ENCODE measurements at places on chromosomes 1 and 21.
A peak's percentile ranks its signal among the peaks of the same experiment; 100 is the strongest.

- no peak for DNase-seq
Measured at GRCh38 chr1:107936498-107937481, 28.2 kb downstream of the VAV3 start.

- DNase-seq = no peak
Measured at GRCh38 chr21:44793592-44794374, 7.8 kb downstream of the UBE2G2 start.

DNA sequence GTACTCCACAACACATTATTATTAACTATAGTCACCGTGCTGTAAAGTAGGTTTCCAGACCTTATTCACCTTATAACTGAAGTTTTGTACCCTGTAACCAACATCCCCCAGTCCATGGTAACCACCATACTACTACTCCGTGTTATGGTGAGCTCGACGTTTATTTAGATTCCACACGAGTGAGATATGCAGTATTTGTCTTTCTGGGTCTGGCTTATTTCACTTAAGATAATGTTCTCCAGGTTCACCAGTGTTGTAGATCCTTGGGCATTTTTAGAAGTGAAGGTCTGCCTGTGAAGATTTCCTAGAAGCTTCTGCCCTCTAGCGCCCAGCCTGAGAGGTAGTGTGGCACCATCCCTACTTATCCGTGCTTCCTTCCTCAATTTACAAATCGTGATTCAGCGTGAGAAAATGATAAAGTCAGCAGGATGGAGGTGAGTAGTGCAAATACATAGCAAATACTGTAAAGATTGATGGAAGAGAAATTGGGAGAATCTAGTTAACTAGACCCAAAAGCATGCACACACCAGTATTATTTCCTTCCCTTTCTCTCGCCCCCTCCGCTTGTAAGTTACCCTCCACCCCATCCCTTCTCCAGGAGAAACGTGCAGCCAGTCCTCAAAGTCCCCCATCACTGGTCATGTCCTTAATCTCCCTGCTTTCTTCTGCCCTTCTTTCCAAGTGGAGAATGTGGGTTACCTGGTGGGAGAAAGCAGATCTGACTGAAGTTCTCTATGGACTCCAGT, 36.0 kb upstream of the DISC1 start:
- no peak for DNase-seq

DNA sequence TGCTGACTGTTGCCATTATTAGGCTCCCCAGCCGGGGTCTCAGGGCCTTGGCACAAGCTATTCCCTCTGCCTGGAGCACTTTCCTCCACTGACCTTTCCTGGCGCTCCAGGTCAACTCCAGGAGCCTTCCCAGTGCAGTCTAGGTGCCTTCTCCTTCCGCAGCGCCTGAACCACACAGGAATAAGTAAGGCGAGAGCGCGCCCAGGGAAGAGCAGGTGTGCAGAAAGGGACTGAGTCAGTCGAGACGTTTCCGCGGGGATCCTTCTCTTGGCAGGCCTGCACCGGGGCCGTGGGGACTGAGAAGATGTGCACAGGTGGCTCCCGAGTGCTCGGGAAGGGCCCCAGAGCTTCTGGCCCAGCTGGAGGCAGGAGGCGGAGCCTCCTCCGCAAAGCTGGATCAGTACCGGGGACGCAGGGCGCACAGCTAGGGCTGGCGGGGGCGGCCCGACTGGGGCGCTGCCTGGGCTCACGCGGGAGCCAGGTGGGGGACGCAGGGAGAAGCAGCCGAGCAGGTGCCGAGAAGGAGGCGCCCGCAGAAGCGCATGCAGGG, 765 bp upstream of the BMP8A start:
- DNase-seq = peak; percentile 1

GRCh38 chr1:68973459-68974244, 476.8 kb upstream of the DEPDC1 start:
- DNase-seq = no peak

GRCh38 chr1:32232558-32233304, 10.5 kb downstream of the EIF3I start:
- DNase-seq = no peak

DNA sequence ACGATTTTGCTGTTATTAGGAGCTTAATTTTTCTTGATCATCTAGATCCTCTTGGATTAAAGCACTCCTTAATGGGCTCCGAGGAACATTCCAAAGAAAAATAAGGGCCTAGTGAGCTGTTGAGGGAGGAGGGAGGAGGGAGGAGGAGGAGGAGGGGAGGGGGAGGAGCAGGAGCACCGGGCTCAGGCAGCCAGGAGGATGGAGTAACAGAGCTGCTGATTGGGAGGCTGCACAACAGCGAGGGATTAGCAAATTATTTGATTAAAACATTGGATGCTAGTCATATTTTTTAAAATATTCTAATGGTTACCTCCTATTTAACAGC, 302.1 kb upstream of the RRP15 start:
- no peak for DNase-seq

GRCh38 chr21:38181096-38181495, 75.7 kb upstream of the KCNJ15 start:
- DNase-seq = no peak

DNA sequence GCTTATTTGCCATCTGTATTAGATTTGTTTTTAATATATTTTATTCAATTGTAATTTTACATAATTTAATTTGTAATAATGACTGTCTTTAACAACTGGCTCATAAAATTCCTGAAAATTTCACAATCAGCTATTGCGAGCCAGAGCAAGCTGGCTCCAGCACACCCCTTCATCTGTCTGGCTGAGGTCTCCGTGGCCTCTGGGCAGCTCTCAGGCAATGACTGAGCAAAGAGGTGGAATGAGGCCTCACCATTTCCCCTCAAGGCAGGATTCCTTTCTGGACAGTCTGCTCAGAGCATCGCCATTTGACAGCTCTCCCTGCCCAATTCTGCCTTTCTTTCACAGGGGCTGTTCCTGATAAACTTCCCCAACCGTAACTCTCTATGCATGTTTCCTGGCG, 5.8 kb upstream of the KANK4 start:
- no peak for DNase-seq

- DNase-seq = peak; percentile 20
Measured at GRCh38 chr1:42966688-42967612, 8.3 kb upstream of the SLC2A1 start.

DNA sequence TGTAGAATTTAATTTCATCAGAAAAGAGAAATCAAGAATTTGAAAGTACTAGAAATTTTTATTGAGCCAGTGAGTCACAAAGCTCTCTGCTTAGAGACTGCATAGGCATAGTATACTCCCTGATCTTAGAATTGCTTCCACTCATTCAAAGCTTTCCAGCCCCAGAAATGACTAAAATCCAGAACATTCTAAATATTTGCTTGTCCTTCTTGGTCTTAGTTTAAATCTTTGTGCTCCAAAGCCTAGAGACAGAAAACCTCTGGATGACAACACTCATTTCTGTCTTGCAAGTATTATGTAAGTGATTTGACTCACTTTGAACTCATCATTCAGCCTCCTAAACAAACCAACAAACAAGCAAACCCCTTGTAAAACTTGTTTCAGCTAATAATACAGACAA, 74.2 kb downstream of the PTPRC start:
- no peak for DNase-seq

DNA sequence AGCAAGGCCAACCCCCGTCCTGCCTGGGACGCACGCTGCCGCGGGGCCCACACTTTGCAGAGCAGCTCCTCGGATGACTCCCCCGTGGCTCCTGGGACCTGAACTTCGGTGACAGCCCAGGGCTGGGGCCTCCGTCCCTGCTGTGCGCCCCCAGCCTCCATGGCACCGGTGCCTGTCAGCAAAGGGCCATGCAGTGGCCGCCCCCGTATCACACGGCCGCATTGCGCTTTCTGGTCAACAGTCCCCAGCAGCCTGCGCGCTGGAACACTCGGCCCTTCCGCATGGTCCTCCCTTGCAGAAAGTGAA, 18.0 kb downstream of the NADK start:
- no peak for DNase-seq

- DNase-seq = no peak
Measured at GRCh38 chr21:39654951-39655350, 42.2 kb downstream of the B3GALT5 start.

DNA sequence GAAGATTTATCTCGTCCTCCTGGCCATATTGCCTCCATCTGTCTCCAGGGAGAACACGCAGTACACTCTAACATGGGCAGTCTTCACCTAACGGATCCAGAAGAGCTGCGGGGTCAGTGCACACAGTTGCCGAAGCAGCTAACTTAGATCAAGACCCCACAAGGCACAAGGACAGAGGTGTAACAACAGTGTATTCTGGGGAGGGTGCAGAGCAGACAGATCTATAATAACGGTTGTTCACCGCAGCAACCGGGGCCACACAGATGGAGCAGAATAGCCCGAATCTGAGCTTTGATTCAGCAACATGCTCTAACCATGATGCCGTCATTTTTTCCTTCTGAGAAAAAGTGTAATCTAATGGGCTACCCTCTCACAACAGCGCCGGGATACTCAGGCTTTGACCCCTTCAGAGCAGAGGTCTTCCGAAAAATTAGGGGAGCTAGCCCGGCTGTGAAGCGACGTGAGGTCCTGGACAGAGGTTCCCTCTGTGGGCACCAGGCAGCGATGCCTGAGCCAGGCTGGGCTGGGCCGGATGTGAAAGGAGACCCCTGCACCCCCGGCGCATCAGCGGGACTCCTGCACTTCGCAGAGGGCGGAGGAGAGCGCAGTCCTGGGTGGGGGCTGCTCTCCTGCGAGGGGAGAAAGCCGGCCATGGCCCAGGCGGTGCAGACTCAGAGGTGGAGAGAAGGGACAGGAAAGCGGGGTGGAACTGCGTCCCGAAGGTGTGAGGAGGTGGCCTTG, 57.5 kb downstream of the BCL9 start:
- no peak for DNase-seq

GRCh38 chr21:21436012-21436534, 437.9 kb downstream of the NCAM2 start:
- DNase-seq = no peak

DNA sequence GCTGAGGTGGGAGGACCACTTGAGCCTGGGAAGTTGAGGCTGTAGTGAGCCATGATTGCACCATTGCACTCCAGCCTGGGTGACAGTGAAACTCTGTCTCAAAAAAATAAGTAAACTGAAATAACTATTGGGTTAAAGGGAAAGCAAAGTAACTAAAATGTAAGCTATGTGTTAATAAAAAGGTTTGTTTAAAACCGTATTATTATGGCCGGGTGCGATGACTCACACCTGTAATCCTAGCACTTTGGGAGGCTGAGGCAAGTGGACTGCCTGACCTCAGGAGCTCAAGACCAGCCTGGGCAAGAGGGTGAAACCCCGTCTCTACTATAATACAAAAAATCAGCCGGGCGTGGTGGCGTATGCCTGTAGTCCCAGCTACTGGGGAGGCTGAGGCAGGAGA, 27.0 kb downstream of the NVL start:
- DNase-seq = no peak

DNA sequence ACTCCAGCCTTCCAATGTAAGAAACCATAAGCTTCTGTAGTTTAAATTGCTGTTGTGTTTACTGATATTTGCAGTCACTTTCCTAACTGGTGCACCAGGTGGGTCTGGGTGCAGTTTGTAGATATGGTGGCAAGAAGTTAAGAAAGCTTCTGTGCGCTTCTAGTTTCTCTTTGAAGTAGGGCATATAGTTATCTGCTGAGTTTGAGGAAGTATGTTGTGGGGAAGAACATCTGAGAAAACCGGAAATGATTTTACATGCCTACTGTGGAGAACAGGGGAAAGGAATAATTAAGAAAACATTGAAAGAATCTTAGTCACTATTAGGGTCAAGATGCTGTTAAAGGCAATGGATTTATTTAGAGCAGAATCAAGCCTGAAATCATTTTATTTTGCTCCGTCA, 14.9 kb upstream of the SLC44A5 start:
- no peak for DNase-seq

DNA sequence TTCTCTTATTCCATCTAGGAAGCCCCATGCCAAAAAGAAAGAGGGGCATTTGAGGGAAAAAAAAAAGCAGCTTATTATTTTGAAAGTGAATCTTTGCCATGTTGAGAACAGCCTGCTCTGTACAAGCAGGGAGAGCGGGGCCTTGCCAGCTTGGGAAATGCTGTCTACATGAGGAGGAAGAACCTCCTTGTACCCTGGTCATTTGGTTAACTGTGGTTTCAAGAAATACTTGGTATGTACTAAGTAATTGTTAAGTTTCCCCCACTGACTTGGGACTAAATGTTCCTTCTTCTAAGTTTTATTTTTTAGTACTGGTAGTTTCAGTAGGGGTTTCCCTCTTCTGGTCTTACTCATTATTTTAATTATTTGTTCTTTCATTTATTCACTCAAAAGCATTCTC, 144.1 kb upstream of the HOOK1 start:
- DNase-seq = no peak

DNA sequence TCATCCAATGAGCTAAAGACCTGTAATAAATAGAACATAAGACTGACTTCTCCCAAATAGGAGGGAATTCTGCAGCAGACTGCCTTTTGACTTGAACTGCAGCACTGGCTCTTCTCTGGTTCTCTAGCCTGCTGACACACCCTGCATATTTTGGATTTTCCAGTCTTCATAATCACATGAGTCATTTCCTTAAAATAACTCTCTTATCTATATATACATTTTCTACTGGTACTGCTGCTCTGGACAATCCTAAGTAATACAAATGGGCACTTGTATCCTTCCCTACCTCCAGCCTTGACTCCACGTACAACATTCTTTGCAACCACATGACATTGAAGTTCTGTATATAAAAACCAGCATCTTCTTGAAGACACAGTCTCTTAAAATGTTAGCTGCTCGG, 429.4 kb upstream of the TMPRSS15 start:
- no peak for DNase-seq

DNA sequence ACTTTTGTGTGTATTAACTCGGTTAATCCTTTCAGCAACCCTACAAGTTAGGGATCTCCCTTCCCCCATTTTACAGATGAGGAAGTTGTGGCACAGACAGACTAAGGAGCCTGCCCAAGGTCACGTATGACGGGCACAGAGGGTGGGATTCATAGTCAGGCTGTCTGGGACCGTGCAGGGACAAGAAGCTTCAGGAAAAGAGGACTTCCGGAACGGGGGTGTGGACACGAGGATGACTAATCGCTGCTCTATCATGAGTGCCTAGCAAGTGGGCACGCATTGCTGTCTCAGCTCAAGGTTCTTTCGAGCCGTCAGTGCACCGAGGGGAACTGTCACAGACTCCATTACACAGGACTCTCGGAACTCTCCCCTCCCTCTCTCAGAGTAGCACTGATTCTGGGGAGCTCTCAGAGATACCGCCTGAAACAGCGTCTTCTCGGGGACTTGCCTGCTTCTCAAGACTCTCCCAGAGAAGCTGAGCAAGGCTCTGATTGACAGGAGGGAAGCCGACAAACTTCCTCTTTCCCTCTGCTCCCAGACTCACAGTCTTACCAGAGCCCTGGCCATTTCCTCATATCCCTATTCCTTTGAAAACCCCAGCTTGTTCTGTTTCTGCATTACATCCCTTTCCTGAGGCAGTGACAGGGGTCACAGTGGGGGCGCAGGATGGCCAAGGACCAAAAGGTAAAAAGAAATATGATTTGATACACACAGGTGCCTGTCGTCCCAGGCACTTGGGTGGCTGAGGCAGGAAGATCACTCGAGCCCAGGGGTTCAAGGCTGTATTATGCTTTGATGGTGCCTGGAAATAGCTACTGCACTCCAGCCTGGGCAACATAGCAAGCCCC, 14.4 kb downstream of the FHAD1 start:
- DNase-seq = no peak

DNA sequence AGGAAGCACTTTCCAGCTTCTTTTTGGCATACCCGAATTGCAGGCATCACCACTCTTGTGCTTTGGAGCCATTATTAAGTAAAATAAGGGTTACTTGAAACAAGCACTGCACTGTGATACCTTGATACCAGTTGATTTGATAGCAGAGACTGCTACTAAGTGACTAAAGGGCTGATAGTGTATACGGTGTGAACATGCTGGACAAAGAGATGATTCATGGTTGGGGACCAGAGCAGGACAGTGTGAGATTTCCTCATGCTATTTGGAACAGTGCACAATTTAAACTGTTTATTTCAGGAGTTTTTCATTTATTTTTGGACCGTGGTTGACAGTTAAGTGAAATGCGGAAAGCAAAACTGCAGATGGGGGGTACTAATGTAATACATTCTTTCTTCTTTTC, 9.9 kb downstream of the RPS27 start:
- no peak for DNase-seq
